ENCODE measurements at places on chromosomes 5 and 9.
A peak's percentile ranks its signal among the peaks of the same experiment; 100 is the strongest.

DNA sequence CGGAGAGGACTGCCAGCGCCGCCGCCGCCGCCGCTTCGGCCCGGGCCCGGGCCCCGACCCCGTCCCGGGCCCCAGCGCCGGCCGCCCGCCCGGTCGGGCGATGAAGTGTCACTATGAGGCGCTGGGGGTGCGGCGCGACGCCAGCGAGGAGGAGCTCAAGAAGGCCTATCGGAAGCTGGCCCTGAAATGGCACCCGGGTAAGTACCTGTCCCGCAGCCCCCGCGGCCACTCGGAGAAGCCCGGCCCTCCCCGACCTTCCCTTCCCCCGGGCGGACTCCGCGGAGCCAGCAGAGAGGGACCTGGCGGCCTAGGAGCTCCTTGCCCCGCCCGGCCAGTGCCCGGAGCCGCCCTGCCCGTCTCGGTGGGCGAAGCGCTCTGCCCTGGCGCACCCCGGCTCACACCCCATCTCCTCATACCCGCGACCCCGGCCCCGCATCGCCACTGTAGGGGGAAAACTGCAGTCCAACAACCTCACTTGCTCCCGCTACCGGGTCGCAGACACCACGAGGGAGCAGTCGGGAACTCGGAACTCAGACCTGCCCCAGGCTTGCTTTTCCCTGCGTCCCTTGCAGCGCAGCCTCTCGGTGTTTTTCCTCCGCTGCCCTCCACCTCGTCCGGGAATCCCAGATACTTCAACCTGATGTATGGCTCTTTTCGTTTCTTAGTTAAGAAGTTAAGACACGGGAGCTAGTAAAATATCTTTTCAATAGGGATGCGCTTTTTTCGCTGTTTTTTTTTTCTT is 532 bp downstream of the DNAJC21 start:
- peak; percentile 85 for DNase-seq

DNA sequence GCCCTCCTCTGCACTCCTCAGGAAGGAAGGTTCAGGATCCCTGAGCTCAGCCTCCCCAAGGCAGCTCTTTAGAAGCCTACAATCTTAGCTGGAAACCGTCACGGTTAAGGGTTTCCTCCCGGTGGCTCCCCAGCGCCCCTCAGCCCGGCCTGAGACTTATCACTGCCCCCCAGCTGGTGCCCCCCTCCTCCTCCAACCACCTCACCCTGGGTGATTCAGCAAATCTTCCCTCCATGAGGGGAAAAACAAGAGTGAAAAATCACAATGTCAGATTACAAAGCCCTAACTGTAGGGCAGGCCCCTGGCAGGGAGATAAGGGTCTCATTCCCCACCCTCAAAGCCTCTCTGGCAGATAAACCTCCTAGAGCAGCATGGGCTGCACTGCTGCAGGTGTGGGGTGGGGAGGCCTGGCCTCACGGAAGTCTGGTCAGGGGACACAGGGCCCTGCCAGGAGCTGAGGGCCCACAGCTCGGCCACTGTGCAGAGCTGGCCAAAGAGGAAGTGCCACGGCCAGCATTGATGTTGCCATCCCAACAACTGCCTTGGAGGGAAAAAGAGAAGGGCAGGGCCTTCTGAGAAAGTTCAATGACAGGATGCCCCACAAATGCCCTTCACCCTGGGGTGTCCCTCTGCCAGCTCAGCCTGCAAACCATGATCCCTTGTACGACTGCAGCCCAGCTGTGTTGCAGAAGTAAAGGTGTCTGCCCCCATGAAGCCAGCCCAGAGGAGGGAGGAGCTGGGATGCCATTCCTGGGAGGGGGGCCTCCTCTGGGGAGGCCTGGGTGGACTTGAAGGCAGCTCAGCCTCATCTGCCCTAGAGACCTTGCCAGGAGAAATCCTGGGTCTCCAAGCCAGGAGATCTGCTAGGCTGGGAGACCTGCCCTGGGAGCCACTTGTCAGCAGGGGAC is 25.9 kb downstream of the GFI1B start:
- DNase-seq = no peak

- DNase-seq = peak; percentile 16
Measured at GRCh38 chr9:35073279-35073612, 821 bp upstream of the VCP start.

GRCh38 chr5:81184749-81185110 is 48.4 kb upstream of the CKMT2 start:
- DNase-seq = no peak

All from EL (cell line).